ENCODE measurements at places on chromosomes 5 and 9. TPM values are rescaled to one million over a fixed set of nuclear protein-coding genes. Genes with fewer than 3 reads are reported as not detected.

B4GALT1 gene
- 60.9 TPM for total RNA-seq

TAF11L10 gene
- total RNA-seq = not detected

SEMA5A gene
- total RNA-seq = 0.05 TPM

FBP1 gene
- not detected for total RNA-seq

PCDHGA9 gene
- 0.27 TPM for total RNA-seq

TESK1 gene
- 37.1 TPM for total RNA-seq

NR5A1 gene
- not detected for total RNA-seq

CATSPER3 gene
- 1.5 TPM for total RNA-seq

OR1Q1 gene
- not detected for total RNA-seq

GTF3C5 gene
- 70.8 TPM for total RNA-seq

HMCN2 gene
- not detected for total RNA-seq

SLC6A19 gene
- total RNA-seq = not detected

FRMD3 gene
- total RNA-seq = 0.54 TPM

PCDHGB7 gene
- 0.07 TPM for total RNA-seq

SPINK6 gene
- total RNA-seq = not detected

ROPN1L gene
- total RNA-seq = 3.0 TPM

ADCY2 gene
- total RNA-seq = not detected

RNF208 gene
- total RNA-seq = 4.3 TPM

PTPRD gene
- total RNA-seq = not detected

MEIKIN gene
- not detected for total RNA-seq

SARDH gene
- 0.71 TPM for total RNA-seq

CERT1 gene
- total RNA-seq = 36.4 TPM

SLC2A6 gene
- total RNA-seq = 4.2 TPM

ARL10 gene
- total RNA-seq = 8.5 TPM

C9orf153 gene
- total RNA-seq = 0.54 TPM

TMEM252 gene
- not detected for total RNA-seq

SNCB gene
- not detected for total RNA-seq

All from T-helper 1 cell treated with Interleukin-12 subunit alpha and Interleukin-12 subunit beta and Interleukin-4 antibody, amounts not matched to agents 30 ng/mL and 1 ng/mL, for 36 hours (primary cell).